Nephron progenitor cell (in vitro differentiated cells): ENCODE measurements at places on chromosomes 6 and 20.

DNA sequence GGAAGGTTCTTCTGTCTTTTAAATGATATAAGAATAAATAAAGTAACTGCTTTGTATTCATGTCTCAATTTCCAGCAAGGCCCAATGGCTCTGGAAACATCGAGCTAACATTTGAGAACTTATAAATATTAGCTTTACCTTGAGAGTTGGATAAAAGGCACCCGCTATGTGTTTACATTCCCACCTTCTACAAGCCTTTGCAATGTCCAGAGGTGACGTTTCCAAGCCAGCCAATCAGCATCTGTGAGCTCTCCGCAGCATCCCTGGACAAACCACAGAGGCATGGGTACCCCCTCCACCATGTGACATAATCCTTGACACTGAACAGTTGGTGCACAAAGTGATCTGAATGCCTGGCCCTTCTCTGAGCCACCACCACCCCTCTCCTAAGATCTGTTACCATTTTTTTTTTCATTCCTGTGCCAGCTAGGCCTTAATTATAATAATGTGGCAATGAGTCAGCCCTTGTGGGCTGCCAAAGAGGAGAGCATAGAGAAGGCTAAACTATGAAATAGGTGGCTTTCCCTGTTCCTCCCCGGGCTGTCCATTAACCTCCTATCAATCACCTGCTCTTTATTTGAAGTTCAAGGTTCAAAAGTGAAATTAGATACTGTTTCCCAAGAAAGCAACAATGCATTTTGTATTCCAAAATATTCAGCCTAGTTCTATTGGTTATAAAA lies 4.1 kb downstream of the CBLN4 start:
- DNase-seq: no peak

- no peak for DNase-seq
Measured at GRCh38 chr6:30875244-30876038, 8.9 kb upstream of the DDR1 start.

DNA sequence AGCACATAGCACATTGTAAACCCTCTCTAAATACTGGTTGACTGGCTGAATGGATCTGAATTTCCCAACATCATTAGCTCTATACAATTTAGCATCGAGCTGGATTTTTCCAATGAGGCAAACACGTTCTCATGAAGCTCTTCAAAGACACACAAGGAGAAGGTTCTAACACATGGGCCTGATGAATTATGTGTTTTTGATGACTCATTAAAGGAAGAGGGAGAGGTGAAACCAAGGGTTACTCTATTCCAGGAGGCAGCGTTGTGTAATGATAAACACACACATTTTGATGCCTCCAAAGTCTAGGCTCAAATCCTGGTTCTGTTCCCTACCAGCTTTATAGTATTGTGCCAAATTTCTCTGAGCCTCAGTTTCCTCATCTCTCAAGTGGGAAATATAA lies 84.3 kb downstream of the PFDN4 start:
- no peak for DNase-seq

- DNase-seq: no peak
Measured at GRCh38 chr6:169019111-169019510, 234.5 kb downstream of the THBS2 start.

DNA sequence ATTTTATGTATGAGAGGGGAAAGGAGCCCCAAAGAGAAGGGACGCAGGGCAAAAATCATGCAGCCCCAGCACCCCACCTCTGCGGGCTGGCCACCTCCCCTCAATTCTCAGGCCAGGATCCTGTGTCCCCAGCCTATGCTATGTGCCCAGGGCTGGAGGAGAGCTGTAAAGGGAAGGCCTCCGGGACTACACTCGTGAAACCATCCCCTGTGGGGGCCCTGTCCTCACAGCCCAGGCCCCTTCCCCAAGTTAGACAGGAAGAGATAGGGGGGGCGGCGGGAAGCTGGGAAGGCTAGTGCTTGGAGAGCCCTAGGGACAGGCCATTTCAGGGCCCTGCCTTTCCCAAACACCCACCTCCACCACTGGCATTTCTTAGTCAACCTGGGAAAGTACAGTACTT lies 1.4 kb upstream of the COL11A2 start:
- no peak for DNase-seq

DNA sequence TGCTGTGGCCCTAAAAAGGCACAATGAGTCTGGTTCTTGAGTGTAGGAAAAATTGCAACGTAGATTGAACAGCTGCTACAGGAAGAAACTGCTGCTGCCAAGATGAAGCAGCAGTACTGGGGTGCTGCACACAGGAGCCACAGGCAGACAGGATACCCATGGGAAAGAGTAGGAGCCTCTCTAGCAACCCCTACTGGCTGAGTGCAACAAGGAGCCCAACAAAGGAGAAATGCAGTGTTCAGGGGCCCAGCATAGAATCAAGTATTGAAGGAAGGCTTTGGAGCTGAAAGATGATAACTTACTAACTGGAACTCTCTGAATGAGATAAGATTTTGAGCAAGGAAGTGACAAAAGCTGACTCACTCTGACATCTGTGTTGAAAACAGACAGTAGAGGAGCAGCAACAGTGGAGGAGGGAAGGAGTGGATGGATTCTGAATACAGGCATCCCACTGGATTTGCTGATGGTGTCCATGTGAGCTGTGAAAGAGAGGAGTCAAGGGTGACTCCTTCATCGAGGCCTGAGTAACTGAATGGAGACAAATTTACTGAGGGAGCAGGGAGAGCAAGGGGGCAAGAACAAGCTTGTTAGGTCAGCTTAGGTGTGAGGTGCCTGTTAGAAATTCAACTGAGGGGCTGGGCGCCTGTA lies 534.7 kb upstream of the JARID2 start:
- no peak for DNase-seq

DNA sequence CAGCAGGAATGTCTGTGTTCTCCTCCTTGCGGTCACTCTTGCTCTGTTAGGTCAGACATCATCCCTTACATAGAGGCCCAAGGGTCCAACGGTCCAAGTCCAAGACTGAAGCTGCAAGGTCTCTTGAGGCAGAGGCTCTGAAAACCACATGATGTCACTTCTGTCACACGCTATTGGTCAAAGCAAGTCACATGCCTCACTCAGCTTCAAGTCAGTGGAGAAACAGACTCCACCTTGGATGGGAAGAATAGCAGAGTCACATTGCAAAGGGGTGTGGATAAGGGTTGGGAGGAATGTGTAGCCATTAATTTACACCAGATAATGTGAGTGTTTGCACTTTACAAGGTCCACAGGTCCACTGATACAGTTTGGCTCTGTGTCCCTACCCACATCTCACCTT lies 17.5 kb downstream of the SLC52A3 start:
- DNase-seq: no peak

- DNase-seq: no peak
Measured at GRCh38 chr6:146287691-146288369, 255.8 kb upstream of the RAB32 start.

- DNase-seq: no peak
Measured at GRCh38 chr20:4613184-4613583, 108.5 kb upstream of the PRND start.

- no peak for DNase-seq
Measured at GRCh38 chr6:145813285-145814034, 1.1 kb downstream of the FBXO30 start.

- no peak for DNase-seq
Measured at GRCh38 chr6:89793586-89793985, 26.0 kb downstream of the MDN1 start.

DNA sequence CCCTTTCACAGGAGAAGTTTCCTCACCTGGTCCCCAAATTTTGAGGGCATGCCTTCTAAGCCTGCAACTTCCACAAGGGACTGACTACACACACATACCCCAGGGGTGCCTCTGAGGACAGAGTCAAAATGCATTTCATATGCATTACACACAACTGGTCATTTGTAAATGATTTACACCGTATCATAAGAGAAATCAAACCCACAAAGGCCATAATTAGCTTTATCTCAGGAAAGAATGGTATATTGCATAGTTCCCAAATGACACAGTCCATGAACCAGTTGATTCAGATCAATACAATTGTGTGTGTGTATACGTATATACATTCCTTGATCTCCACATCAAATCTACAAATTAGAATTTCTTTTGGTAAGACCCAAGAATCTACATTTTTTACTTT lies 203.3 kb upstream of the PRDM1 start:
- DNase-seq: no peak

DNA sequence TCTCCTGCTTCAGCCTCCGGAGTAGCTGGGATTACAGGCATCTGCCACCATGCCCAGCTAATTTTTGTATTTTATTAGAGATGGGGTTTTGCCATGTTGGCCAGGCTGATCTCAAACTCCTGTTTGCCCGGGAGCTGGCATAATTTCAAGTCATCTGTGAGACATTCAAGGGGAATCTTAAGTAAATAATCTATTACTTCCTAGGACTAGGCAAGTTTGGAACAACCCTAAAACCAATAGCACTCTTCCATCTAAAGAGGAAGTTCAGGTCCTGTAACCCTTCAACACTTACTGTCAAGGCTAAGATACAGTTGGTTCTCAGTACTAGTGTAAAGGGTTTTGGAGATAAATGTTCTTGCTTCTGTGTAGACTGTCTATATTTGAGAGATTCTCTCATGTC lies 267.8 kb upstream of the IRAK1BP1 start:
- no peak for DNase-seq

DNA sequence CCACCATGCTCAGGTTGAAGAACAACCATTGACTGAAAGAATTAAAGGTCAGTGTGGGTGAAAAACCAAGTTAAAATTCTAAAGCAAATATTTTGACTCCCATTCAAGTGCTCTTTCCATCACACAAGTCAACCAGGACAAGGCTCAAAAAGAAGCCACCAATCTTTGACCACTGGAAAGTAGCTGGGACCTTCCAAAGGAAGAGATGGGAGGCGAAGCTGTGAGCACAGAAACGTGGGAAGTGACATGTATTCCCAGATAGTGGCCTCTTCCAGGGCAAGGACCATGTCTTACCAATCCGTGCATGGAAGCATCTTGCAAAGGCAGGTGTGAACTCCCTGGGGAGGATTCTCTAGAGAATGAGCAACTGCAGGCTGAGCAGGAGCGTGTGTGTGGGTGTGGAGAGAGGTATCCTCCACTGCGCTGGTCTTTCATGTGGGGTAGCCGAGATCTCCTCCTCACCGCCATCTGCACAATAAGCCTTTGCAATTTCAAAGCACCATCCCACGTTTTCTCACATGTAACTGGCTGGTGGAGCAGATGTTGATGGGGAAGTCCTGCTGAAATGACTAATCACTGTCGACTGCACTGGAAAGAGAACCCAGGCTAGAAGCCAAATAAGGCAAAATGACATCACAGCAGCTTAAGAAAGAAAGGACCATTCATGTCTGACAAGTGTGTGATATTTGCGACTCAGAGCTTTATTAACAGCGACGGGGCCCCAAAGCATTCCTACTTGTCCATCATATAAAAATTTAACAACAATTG lies 189.4 kb upstream of the RREB1 start:
- DNase-seq: no peak

GRCh38 chr20:57263801-57264792 lies 2.3 kb downstream of the BMP7 start:
- DNase-seq: no peak

GRCh38 chr20:37567671-37568588 lies 40.3 kb upstream of the BLCAP start:
- DNase-seq: peak; percentile 41

- DNase-seq: no peak
Measured at GRCh38 chr6:81761197-81761596, 8.7 kb upstream of the TENT5A start.

GRCh38 chr20:50449738-50450492 lies 60.3 kb upstream of the PTPN1 start:
- DNase-seq: no peak

DNA sequence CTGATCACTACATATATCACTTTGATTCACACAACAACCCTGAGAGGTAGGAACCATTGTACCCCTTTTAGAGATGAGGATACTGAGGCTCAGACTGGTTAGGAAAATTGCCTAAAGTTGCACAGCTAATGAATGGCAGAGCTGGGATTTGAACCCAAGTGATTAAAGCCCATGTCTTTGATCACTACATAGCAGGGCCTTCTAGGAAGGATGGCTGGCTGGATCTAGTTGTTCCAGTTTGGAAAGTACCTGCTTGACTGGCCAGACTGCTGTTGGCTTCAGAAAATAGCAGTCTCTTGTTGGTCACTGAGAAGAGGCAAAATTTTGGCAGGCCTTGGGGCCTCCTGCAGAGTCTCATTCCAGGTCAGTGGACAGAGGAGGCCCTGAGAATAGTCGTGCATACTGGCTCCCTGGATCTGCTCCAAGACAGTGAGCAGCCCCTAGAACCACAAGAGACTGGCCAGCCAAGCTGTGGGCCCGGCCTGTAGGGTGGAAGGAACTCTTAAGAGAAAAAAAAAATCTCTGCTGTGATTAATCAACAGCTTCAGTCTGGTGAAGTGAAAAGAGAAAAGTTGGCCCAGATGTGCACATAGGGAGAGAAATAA lies 17.5 kb downstream of the PPARD start:
- DNase-seq: no peak

DNA sequence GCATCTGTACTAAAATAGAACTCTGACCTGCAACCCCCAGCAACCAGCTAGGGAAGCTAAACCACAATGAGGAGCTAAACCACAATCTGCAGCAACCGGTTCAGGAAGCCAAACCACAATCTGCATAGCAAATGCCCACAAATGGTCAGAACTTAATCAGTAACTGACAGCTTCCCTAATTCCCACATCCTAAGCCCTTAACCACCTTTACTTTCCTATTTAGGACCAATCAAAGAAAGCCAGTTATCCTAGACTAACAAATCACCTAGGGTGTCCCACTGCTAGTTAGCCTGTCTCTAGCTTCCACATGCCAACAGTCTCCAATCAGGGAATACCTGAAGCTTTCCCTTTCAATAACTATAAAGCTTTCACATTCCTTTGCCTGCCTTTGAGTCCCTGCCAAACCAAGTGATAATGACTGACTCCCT lies 424.6 kb upstream of the PTCHD4 start:
- DNase-seq: no peak
